ENCODE measurements at places on chromosomes 2 and 18. TPM values are rescaled to one million over a fixed set of nuclear protein-coding genes. Genes with fewer than 3 reads are reported as not detected.

- no peak for DNase-seq
Measured at GRCh38 chr2:120429586-120430500, 83.9 kb downstream of the INHBB start.

DNA sequence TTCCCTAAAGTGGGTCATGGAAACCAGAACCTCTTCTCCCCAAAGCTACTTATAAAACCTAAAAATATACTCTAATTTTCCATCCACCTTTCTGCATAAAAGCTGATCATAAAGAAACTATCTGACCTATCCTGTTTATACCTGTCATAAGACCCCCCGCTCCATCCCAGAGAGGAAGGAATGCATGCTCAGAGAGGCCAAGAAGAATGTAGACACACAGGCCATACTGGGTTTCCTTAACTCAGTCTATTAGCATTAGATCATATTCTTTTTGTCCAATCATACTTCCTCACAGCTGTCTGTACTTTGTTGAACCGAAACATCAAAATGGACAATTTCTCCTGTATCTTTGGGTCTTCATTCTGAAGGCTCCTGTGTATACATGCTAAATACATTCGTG, 52.3 kb downstream of the B3GNT2 start:
- DNase-seq, result no peak

DNA sequence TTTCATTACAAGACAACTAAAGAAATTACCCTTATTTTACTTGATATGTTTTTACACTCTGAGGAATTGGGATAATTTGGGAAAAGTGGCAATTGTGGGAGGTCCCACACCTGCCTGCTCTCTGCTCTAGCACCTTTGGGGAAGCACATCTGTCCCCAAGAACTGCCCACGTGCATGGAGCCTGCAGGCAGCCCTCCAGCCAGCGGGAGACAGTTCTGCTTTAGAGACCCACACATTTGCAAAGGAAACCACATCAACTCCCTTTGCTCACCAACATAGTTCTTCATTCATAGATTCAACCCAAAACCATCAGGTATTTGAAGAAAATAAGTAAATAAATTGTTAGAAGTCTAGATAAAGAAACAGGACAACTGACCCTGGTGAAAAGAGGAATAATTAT, 239.9 kb upstream of the ID2 start:
- peak; percentile 25 for DNase-seq

DNA sequence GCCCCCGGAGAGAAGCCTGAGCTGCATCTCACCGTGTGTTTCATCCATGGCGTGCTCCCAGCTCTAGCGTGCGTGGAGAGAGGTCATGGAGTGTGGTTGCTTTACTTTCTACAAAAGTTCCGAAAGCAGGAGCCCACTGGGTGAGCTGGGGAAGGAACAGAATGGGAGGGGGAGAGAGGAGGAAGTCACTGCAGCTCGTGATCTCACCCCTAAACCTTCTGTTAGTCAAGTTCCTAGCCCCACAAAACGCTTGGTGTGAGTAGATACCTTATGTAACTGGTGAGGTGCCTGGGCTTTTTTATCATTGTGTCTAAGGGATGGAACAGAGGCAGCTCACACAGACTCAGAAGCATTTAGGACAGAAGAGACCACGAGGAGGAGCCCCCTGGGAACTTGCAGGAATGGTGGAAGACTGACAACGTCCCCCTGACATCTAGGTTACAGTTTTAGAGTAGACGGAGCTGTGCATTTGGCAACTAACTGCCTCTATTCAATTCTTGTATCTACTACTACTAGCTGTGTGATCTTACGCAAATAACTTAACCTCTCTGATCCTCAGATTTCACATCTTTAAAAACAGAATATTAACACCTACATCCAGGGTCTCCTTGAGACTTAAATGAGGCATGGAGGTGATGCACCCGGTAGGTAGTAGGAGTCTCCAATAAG, 123.3 kb downstream of the ARL4C start:
- DNase-seq, result no peak

DNA sequence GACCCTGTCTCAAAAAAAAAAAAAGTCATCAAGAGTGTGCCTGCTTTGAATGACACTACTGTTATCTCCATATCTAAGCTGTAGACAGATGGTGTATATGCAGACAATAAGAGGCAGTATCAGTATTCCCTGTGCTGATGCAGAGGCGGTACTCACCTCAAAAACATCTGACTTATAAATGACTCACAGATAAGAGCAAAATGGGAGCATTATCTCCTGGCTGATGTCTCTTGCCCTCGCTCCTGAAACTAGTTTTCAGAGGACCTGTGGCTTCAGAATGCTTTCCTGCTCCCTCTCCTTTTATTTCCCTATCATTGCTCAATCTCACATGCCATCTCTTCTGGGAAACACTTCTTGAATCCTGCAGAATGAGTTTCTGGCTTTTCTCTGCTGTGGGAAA, 289.6 kb downstream of the PTPRM start:
- no peak for DNase-seq

GRCh38 chr2:110115291-110116032, at the start of gene MALL:
TSS of gene MALL (minus strand) at chr2:110115822. CDS start at chr2:110115792, 30 bp downstream.
- no peak for DNase-seq

- no peak for DNase-seq
Measured at GRCh38 chr18:54254265-54254758, 15.0 kb upstream of the POLI start.

Gene C2orf42
- 17.9 TPM for polyA plus RNA-seq

Gene CYBRD1
- polyA plus RNA-seq, result not detected

Measured in naive B cell (primary cell).